ENCODE measurements at places on chromosomes 2 and 18.

- no peak for DNase-seq
Observed at GRCh38 chr2:47483191-47483590, 80.2 kb downstream of the MSH2 start.

- DNase-seq, result no peak
Observed at GRCh38 chr2:113032737-113033136, 19.9 kb downstream of the IL36B start.

GRCh38 chr2:218981881-218982585 is 3.0 kb downstream of the FEV start:
- DNase-seq, result no peak

DNA sequence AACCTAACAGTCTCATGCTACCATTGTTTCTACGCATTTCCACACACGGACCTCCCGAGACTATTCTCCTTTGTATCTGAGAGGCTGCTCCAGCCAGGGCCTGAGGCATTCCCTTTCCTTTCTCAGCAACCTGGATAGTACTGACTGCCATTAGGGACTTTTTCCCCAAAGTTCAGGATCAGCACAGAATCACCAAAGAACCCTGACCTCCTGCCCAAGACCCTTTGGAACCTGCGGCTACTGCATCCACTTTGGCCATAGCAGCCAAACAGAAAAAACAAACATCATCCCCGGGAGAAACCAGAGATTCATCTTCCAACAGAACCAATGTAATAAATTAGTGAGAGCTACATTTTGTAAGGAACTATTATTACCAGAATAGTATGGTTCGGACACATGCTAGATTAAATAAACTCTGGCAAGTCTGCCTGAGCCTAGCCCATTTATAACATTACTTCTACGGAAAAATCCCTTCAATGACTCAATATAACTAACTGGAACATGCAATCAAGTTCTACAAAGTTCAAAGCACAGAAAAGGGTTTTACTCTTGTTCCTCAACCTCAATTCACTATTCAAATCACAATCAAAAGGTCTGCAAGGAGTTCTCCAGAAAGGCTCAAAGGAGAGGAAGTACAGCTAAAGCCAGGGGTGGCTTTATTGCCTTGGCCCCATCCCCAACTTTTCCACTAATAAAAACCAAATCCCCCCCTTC is 51.8 kb downstream of the LPIN2 start:
- no peak for DNase-seq

GRCh38 chr2:150109028-150109427 is 378.4 kb downstream of the RND3 start:
- DNase-seq, result no peak

DNA sequence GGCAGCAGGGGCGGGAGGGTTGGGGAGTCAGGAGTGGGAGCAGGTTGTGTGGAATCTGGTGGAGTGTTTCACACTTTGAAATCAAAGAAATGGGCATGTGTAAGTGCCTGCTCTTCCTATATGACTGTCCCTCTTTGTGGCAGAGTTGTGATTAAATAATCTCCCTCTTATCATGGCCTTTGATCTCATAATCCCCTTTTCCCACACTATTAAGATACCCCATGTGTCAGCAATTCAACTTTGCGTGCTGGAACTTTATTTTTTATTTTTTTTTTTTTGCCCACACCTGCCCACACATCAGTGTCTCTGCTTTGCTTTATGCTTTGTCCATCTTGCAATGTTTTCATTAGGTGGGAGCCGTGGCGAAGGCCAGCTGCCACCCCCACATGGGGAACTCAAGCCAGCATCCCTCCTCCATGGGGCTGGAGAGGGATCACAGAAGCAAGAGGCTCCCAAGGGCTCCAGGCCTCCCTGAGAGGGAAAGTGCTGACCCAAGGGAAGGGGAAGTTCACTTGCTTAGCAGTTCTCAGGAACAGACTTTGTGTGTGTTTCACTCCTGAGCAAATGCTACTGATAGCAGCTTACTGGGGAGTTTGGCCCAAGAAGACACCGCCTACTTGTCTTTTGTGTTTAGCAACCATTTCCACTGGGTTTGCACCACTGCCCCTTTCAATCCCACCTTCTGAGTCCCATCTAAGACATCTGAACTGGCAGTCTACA is 243.4 kb downstream of the BCL11A start:
- no peak for DNase-seq

DNA sequence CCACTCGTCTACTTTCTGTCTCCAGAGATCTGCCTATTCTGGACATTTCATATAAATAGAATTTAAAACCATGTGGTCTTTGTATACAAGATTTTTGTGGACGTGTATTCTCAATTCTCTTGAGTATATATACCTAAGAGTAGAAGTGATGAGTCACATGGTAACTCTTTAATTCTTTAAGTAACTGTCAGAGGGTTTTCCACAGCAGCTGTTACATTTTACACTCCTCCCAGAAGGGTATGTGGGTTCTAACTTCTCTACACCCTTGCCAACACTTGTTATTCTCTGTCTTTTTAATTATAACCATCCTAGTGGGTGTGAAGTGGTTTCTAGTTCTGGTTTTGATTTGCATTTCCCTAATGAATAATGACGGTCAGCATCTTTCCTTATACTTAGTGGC is 70.9 kb downstream of the MAP3K20 start:
- no peak for DNase-seq

DNA sequence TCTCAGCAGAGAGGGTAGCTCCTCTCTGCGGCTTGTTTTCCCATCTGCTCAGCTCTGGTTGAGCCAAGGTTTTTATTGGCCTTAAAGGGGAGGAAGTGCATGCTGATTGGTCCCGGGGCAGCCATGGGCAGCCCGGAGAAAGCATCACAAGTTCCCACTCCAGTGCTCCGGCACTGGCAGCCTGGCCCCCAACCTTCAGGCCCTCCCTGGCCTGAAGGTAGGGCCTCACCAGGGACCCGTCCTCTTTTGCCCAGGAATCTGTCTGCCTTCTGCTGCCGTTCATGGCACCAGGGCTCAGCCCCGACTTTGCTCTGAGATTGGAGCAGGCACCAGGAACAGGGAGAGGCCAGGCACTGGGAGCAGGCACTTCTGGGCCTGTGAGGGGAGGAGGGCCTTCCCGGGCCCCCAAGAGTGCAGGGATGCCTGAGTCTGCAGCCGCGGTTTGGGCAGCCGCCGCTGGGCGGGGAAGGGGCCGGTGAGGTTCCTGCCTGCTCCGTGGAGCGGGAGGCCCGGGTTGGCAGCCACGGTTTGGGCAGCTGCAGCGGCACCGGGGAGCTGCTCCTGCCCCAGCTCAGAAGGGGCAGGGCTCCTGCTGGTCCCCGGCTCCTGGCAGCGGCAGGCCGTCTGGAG is 17.5 kb upstream of the ILKAP start:
- DNase-seq, result no peak

- no peak for DNase-seq
Observed at GRCh38 chr18:47863041-47863440, 67.4 kb downstream of the SMAD2 start.

DNA sequence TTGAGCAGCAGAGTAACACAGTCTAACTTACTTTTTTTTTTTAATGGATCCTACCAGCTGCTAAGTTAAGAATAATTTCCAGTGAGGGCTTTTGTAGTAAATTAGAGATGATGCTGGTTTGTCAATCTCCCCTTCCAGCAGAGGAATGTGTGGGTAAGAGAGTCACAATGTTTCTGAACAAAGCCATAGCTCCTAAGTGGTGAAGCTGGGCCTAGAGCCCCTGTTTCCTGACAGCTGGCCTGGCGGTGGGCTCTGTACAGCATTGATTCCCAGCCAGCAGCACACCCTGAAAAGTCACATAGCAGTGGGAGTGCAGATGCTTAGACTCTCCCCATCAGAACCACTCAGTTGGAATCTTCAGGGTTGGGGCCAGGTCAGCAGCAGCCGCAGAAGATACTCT is 24.4 kb downstream of the CAPG start:
- no peak for DNase-seq

- DNase-seq, result no peak
Observed at GRCh38 chr18:34509879-34510586, 200.1 kb upstream of the DTNA start.

GRCh38 chr2:96341641-96342040 is 6.1 kb downstream of the NCAPH start:
- DNase-seq, result peak; percentile 31

DNA sequence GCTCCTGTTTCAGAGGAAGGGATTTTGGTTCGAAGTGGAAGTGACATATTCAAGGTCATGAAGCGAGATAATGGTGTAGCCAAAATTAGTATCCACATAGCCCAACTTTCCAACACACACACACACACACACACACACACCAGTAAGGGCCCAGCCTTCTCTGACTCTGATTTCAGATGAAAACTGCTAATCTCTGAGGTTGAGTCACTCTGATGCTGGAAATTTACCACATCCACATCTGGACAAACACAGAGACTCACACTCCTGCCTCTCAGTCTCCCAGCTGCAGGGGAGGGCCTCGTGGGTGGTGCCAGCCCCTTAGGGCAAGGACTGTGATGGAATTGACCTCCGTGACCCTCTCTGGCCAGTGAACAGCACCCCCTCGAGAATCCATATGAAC is 29.0 kb upstream of the SLC35F6 start:
- DNase-seq, result no peak

DNA sequence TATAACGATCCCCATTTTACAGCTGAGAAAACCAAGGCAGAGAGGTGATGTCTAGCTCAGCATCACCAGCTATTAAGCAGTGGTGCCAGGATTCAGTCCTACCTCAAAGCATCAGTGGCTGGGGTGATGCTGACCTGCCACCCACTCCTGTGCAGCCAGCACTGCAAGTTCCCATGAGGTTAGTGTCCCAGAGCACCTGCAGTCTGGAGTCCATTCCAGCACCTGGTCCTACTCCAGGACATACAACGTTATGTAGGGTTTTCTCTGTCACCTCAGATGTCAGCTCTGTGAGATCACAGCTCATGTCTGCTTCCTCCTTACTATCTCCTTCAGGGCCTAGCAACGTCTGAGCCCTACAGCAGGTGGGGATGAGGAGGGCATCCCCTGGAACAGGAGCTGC is 328.0 kb upstream of the HS6ST1 start:
- no peak for DNase-seq

- no peak for DNase-seq
Observed at GRCh38 chr18:35474884-35475283, 22.9 kb downstream of the INO80C start.

- DNase-seq, result no peak
Observed at GRCh38 chr2:111656436-111656835, 227.6 kb downstream of the ANAPC1 start.

DNA sequence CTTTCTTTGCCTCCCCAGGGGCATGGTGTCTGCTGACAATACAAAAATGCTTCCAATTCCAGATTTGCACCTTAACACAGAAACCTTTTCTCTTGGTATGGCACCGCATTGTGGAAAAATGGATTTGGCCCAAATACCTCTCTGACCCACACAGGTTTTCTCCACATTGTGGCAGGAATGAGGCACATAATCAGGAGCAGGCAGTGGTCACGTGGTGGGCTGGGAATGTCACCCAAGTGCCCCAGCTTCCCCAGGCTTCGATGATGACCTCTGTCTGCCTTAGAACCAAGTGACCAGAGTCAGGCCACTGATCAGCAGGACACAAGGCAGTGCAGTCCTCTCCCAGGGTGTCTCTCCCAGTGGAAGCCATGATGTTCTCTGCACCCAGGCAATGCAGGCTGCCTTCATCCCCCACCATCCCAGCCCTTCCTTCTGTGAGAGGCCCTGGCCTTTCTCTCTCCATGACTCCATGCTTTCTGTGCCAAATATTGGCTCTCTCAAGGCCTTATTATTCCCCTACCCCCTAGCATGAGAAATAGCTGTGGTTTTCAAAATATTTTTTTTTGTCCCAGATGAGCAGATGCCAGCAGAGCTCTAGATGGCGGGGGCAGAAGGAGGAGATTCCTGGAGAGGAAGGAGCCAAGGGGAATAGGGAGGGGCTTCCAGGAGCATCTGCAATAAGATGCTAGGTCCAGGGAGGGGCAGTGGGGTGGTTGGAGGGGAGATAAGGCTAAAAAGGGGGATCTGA is 198.9 kb downstream of the ACKR3 start:
- no peak for DNase-seq

All from effector memory CD4-positive, alpha-beta T cell (primary cell).